GM23248 (cell line): ENCODE measurements at places on chromosomes 7 and 10. TPM values are rescaled to one million over a fixed set of nuclear protein-coding genes. Genes with fewer than 3 reads are reported as not detected.

DMBT1 gene
- polyA plus RNA-seq, result not detected in 2 replicates

DNA sequence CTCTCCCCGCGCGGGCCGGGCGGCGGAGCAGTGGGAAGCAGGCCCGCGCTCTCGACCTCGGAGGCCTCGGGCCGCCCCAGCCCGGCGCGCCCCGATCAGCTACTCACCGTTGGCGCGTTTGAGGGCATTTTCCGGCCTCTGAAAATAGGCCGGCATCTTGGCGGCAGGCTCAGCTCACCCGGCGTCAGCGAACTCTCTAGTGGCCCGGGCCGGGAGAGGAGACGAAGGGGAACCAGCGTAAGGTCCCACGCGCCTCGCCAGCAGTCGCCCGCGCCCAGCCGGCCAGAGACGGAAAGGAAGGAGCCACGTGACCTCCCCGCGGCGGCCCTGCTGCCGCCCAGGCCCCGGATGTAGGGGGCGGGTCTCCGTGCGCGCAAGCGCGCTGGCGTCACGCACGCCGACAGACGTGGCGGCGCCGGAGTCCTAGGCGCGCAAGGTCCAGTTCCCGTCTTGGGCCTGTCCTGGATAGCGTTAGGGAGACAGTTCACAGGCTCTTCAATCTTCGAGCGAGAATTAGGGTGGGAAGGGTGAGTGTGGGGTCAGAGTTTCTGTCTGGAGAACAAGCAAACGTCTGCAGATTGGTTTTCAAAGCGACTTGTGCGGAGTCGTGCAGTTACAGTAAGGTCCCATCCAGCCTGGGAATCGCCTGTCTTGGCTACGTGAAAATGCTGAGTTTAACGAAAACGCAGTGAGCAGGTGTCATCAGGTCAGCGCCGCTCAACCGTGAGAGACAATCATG, at the start of gene EIF3A:
TSS of gene EIF3A (minus strand) at position 297 of the 739 bp plus-strand sequence. CDS start at position 156, 141 bp downstream.
- DNase-seq, result peak; percentile 97

SLC18A3 gene
- polyA plus RNA-seq, result not detected in 2 replicates

MDFIC gene
- 23.0 and 23.8 TPM in 2 replicates for polyA plus RNA-seq

PYROXD2 gene
- 12.0 and 12.1 TPM in 2 replicates for polyA plus RNA-seq

RASA4B gene
- polyA plus RNA-seq, result 0.72 and 1.0 TPM in 2 replicates

GRCh38 chr10:75181073-75181472, 29.5 kb upstream of the VDAC2 start:
- peak; percentile 26 for DNase-seq

CDC14C gene
- polyA plus RNA-seq, result not detected in 2 replicates

- no peak for DNase-seq
These were observed 592.4 kb upstream of the IGFBP3 start for GRCh38 chr7:46513447-46513848.

HABP2 gene
- not detected in 2 replicates for polyA plus RNA-seq

GRCh38 chr7:27750316-27750715, 10.4 kb downstream of the TAX1BP1 start:
- DNase-seq, result no peak

ZNF12 gene
- polyA plus RNA-seq, result 12.9 and 13.0 TPM in 2 replicates

DNA sequence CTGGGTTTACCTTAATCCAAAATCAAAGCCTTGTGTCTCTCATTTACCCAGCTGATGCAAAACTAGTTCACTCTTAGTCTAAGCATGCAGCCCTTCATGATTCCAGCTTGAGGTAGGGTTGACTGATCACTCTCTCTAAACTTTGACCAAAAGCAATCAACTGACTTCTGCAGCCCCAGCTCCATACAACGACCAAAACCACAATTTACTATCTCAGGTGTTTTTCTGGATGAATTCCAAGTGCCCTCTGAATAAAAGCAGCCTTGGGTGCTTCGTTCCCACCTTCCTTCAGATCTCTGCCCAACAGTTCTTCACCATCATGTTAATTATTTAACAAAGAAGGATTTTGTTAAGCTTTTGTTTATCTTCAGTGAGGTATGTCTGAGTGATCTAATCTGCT, 62.6 kb downstream of the CCDC6 start:
- no peak for DNase-seq

GRCh38 chr10:116355341-116355740, 31.1 kb downstream of the CCDC172 start:
- DNase-seq, result no peak

MTERF1 gene
- polyA plus RNA-seq, result 9.2 and 9.7 TPM in 2 replicates

DNA sequence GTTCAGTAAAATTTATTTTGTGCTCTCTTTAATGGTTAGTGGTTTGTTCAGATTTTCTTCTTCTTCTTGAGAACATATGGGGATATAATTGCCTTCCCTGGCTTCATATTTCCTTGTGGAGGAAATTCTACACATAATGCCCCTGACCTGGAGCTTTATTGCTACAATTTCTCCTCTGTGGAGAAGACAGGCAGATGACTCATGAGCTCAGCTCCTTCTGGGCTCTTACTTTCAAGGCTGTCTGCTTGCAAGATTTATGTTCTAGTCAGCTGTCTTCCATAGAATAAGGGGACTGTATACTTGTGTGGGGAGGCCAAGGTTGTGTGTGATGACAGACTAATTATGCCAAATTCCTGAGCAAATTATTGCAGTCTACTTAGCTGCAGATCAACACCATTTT, 1.6 kb downstream of the LRRD1 start:
- peak; percentile 38 for DNase-seq

CYP51A1 gene
- 65.6 and 67.2 TPM in 2 replicates for polyA plus RNA-seq

TAS2R16 gene
- not detected in 2 replicates for polyA plus RNA-seq
